LHCN-M2 (cell line): ENCODE measurements at places on chromosomes 16 and 17. TPM values are rescaled to one million over a fixed set of nuclear protein-coding genes. Genes with fewer than 3 reads are reported as not detected.

DNA sequence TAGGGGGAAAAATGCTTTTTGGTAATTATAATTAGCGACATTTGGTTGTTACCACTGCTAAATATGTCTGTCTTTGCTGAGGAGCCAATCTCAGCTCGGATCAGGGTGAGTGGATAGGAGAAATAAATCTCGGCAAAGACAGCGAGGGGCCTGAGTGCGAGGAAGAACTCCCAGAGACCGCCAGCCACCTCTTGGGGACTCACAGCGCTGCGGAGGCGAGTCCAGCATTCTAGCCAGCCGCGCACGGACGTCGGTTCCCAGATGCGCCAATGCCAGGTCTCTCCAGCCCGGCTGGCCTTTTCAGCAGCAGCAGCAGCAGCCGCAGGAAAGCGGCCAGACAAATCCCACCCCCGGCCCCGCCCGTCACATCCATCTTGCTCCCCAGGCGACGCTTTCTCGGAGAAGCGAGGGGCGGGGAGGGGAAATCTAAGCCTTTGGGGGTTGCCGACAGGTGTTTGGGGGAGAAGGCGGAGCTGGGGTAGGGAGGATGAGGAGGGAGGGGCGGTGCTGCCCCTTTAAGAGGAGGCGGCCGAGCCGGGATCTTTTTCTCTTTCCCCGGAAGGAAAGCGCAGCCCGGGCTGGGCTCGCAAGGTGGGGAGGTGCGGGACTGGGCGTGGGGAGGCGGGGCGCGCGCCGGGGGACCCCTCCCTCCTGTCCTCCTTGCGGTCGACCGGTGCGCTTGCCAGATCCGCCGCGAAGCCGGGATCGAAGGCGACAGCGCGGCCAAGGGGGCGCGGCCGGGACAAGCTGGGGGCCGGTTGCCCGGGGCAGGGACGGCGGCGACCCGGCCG lies at the start of gene ITGA3:
ITGA3 (plus strand) TSS at position 685 of the 791 bp plus-strand sequence. CDS start 330 bp downstream, outside the sequence.
- DNase-seq: peak; percentile 97

ITGAX gene
- total RNA-seq: not detected in 2 replicates

GRCh38 chr16:51981725-51982124 lies 565.2 kb downstream of the TOX3 start:
- no peak for DNase-seq

GRCh38 chr17:81241648-81242420 lies 2.7 kb downstream of the NDUFAF8 start:
- DNase-seq: no peak

ABCC6 gene
- 0.52 TPM in 1 of 2 replicates, not detected in the other for total RNA-seq

- DNase-seq: no peak
These were observed 68.8 kb downstream of the ZNF18 start for GRCh38 chr17:11928436-11928835.

GRCh38 chr17:31459716-31460115 lies 68.2 kb downstream of the RAB11FIP4 start:
- DNase-seq: no peak

DNA sequence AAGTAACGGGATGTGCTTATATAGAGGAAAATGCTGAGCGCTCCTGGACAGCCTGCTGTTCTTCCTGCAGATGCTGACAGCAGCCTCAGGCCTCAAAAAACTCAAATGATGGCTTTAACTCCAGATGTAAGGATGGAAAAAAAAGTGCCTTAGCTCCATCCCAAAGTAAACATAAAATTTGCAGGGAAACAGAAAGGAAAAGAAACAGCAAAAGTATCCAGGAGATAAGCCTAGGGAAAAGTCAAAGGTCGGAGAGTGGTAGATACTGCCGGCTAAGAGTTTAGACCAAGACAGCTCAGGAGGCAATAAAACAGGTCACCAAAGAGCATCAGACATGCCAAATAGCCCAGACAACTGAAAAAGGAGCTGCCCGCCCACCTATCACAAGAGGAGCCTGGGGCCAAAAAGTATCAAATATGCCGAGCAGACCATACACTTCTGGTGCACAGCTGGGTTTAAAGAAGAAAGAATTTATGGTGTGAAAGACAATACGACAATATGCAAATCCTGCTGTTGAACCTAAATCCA lies 6.9 kb downstream of the KRT31 start:
- no peak for DNase-seq

GRCh38 chr16:65659758-65660157 lies 537.9 kb upstream of the CDH11 start:
- DNase-seq: no peak
